NCI-H2029 (cell line): ENCODE measurements at places on chromosomes 1 and 21.

DNA sequence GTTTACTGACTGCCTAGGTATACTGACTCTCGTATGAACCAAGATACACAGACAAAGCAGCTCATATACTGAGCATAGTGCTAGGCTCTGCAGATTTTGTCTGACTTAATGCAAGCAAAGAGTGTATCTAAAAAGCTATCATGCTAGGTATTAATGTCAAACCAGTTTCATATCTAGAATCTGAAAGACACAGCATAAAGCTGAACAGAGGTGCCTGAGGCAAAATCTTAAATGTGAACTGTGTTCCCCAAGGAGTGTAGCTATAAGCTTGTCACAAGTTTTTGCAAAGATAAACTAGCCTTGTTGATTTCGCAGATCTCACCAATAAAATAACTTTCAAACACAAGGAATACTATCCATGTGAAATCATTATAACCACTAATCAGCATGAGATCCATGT, 18.1 kb downstream of the JAK1 start:
- DNase-seq = no peak

DNA sequence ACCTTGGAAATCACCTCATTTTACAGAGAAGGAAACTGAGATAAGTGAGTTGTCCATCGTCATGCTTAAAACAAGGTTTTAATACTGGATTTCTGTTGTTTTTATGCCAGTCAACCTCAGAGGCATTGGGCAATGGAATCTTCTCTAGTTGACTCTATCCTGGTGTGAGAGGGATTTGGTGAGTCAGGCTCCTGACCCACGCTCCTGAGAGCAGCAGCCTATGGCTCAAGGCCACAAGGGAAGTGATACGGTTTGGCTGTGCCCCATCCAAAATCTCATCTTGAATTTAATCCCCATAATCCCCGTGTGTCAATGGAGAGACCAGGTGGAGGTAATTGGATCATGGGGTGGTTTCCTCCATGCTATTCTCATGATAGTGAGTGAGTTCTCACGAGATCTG, 90.1 kb downstream of the TLR5 start:
- no peak for DNase-seq

- no peak for DNase-seq
These were observed 13.6 kb downstream of the INSRR start for GRCh38 chr1:156845055-156845952.

- no peak for DNase-seq
These were observed 201.6 kb upstream of the KCNK2 start for GRCh38 chr1:214880956-214881355.

DNA sequence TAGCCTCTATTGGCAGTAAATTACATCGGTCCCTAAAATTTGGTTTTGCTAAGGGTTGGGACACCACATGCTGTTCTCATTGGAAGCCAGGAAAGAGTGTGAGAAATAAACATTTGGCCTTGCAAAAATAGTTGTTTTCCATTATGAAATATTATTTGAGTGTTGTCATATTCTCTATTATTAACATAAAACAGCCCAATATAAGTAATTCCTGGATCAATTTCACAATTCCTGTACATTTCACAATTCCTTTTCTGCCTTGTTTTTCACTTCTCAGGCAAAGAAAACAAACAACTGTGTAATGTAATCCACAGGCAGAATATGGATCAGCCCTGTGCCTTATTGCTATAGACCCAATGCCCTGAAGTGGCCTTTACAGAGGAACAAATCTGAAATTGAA, 40.5 kb downstream of the C1orf87 start:
- DNase-seq = no peak

DNA sequence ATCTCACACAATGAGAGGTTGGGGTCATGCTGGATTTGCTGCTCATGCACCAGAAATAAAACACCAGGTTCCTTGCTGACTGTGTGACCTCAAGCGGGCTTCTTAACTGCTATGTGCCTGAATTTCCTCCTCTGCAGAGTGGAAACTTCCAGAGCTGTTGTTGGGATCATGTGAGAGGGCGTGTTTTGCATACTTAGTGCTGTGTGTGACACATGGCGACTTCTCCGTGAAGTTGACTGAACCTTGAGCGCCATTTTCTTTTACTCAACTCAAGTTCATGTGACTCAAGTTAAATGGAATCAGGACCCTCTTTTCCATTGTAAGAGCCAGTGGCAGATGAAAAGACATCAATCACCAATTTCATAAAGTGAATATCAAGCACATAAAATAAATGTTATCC, 224.0 kb downstream of the KIF26B start:
- DNase-seq = no peak

DNA sequence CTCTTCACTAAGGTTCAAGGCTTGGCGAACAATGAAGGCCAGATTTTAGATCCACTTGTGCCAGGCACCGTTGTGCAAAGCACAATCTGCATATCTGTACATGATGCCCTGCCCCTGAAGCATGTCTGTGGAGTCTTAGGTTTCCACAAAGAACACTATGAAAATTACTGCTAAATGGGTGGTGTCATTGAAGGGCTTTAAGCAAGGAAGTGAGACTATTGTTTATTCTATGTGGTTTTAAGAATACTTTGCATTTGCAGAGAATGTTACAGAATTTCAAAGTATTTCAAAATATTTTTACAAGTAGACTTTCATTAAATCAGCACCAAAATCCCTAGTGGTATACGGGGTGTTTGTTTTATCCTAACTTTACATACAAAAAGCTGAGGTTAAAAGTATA, 8.8 kb downstream of the TSEN15 start:
- DNase-seq = no peak

GRCh38 chr1:101820071-101820470, 176.7 kb downstream of the OLFM3 start:
- DNase-seq = no peak

DNA sequence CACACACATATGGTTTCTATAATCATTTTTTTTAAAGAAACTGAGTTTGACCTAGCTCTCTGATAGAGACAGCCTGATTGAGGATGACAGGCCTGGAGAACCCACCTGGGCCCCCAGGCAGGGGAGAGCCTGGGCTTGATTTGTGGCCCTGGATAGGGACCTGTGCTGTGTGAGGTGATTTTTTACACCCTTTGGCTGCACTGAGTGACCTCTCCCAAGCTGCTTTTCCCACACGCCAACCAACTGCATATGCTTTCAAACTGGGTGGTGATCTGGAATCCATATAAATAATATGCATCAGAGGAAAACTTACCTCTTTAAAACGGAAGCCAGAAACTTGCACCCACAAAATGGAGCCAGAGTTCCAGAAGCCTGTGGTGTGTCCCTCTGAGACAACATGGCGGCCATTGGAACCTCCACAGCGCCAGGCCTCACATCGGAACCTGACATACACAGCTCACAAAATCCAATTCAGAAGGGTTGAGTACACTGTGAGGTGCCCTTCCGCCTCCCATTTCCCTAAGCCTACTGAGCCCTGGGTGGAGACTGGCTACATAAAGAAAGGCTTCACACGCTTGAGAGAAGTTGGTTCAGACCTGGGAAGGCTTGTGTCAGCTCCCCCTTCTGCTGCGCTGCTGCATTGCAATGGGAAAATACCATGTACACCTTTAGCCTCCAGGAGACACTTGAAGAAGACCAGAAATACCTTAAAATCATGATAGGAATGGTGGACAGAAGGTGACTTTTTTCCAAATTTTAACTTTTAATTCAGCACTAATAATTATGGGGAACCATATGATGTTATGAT, 160.7 kb downstream of the HHIPL2 start:
- DNase-seq = no peak

GRCh38 chr1:215418876-215419447, 148.1 kb upstream of the KCTD3 start:
- DNase-seq = no peak
